Neural progenitor cell (in vitro differentiated cells): ENCODE measurements at places on chromosomes 13 and 19. TPM values are rescaled to one million over a fixed set of nuclear protein-coding genes. Genes with fewer than 3 reads are reported as not detected.
A peak's percentile ranks its signal among the peaks of the same experiment; 100 is the strongest.

- DNase-seq = no peak
Measured at GRCh38 chr13:32384702-32385101, 43.2 kb downstream of the N4BP2L1 start.

DNA sequence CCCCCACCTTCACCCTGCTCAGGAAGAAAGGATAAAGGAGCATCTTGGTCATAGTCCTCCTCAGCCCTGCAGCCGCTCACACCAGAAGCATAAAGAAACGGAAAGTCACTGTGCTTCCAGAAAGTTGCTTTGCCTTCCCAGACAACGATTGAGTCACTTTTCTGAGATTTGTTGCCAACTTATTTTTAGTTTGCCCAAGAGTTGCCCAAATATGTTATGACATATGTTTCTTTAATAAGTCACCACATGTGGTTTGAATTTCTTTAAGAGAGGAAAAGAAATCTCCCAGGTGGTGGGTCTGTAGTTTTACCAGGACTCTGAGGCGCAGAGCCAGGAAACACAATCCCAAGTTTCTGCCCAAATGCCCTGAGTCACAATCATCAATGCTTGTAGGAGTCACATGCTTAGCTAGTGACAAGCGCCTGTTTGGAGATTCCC, 63.4 kb upstream of the LRCH1 start:
- DNase-seq = peak; percentile 18

DNA sequence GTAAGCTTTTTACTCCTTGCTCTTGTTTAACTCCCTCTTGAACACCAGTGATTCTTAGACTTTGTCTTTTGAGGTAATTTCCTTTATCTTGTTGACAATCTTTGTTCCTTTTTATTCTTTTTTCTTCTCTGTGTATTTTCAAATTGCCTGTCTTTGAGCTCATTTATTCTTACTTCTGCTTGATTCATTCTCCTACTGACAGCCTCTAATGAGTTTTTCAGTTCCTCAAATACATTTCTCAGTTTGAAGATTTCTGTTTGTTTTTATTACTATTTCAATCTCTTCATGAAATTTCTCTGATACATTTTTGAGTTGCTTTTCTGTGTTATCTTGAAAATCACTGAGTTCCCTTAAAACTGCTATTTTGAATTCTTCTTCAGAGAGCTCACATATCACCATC, 154.1 kb downstream of the ATP8A2 start:
- DNase-seq = no peak

The GPR12 gene
- total RNA-seq = not detected in 2 replicates

- DNase-seq = peak; percentile 93
Measured at GRCh38 chr19:4456843-4457653, 546 bp downstream of the UBXN6 start.

The ZNF582 gene
- total RNA-seq = 2.5 and 4.0 TPM in 2 replicates

The FCHO1 gene
- 15.5 and 29.8 TPM in 2 replicates for total RNA-seq

GRCh38 chr19:27733551-27734266, 1479.2 kb downstream of the UQCRFS1 start:
- no peak for DNase-seq

GRCh38 chr13:52738719-52739467, 727 bp downstream of the CNMD start:
- peak; percentile 87 for DNase-seq

The ZNF763 gene
- 10.0 and 17.7 TPM in 2 replicates for total RNA-seq

DNA sequence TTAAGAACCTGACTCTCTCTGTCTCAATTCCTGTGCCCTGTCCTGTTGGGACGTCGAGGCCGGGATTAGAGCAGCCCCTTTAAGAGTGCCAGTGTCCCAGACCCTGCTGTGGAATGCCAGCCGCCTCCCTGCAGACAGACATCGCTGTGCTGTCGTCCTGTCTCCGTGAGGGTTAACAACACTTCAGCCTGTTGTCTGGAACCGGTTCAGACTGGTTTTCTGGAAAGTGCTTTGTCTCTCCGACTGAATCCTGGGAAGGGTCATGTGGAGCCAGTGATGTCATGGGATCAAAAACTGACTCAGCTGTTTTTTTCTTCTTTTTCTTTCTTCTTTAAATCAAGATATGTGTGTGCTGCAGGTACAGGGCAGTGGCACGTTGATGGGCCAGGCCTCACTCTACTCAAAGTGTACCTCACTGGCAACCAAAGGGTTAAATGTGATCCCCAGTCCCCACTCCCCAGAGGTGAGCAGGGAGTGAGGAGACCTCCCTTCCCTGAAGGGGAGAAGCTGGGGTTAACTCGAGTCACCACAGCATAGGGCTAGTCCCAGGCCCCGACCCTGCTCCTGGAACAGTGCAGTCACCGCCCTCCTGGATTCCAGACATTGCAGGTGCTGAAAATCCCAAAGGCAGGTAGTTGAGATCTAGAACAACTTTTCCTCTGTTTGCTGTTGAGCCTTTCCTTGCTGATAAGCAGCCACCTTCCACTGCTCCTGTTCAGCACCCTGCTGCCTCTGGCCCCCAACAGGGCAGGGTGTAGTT, 50.8 kb downstream of the TSSK6 start:
- peak; percentile 83 for DNase-seq

DNA sequence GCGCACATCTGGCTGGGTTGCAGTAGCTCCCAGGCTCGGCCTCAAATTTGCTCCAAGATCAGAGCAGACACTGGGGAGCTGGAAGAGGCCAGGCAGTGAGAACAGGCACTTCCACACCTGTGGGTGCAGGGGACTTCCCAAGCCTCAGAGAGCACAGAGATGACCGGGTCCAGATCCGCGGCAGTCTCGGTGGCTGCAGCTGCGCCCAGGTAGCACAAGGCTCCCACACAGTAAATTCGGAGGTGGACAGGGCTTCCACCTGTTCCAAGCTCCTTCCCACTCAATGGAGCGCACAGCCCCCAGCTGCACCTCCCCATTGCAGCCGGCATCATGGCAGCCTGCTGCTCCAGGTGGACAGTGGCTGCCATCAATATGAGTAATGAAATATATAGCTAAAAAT, 1417.4 kb upstream of the SLC10A2 start:
- no peak for DNase-seq

DNA sequence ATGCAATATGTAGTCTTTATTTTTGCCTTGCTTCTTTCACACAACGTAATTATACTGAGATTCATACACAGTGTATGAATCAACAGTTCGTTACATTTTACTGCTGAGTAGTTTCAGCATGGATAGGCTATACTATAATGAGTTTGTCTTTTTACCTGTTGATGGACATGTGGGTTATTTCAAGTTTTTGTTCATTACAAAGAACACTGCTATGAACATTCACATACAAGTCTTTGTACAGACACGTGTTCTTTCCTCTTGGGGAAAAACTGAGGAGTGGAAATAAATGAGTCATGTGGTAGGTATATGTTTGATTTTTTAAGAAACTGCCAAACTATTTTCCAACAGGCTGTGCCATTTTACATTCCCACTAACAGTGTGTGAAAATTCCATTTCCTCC, 35.1 kb downstream of the ENOX1 start:
- DNase-seq = no peak

The NTN5 gene
- total RNA-seq = 0.87 TPM in 1 of 2 replicates, not detected in the other

DNA sequence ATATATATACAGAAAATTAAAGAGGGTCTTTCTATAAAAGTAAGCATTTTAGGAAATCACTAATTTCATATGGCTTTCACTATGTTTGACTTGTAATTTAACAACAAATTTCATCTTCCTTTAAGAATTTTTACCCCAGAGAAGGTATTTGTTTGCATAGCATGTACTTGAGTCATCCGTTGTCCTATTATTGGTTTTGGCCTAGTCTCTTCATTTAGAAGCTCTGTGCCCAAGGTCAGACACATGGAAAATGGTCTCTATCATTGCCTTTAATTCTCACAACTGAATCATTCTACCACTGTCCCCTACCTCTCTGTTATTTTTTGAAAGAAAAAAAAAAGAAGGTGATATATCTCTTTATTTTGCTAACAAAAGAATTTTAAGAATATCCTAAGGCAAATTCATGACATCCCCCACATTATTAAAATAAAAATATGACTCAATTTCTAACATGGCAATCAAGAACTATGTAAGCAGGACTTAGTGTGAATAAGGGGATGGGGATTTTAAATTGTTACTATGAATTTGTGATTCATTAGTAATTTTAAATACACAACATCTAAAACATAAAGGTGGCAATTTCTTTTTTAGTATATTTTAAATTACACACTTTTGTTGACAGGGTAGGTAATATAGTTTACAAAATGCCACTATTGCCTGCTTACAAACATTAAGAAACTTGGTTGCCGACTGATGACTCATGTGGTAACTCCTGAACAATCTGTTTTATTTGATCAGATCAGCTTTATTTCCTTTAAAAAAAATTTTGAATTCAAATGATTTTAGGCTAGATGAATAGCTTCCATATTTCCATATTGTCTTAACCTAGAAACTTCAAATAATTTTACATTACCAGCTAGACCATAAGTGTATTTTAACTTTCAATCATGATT, 13.9 kb downstream of the SLITRK5 start:
- no peak for DNase-seq

The ZNF99 gene
- total RNA-seq = not detected in 2 replicates

GRCh38 chr19:38700350-38700901, 43.8 kb downstream of the CAPN12 start:
- DNase-seq = no peak

- no peak for DNase-seq
Measured at GRCh38 chr19:34722353-34722752, 11.7 kb upstream of the ZNF181 start.

DNA sequence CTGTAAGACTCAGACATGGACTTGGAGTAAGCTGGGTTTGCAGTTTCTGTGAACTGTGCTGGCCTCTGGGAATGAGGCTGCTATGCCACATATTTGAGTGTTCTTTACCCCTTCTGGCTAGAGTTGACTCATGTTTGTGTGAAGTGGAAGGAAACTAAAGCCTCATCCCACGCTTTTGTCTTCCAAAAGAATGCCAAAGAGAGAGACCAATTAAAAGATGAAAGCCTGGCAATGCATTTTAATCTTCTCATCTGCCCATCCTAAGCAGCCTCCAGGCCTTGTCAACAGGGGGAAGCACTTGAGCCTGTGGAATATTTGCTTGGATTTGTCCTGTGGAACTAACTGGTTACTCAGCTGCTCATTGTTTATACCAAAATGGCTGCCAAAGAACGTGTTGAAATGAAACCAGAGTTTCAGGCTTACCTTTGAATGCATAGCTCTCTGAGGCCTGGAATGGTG, 49.1 kb downstream of the LMO7 start:
- peak; percentile 49 for DNase-seq

- DNase-seq = no peak
Measured at GRCh38 chr19:16459680-16460079, 12.1 kb downstream of the EPS15L1 start.

DNA sequence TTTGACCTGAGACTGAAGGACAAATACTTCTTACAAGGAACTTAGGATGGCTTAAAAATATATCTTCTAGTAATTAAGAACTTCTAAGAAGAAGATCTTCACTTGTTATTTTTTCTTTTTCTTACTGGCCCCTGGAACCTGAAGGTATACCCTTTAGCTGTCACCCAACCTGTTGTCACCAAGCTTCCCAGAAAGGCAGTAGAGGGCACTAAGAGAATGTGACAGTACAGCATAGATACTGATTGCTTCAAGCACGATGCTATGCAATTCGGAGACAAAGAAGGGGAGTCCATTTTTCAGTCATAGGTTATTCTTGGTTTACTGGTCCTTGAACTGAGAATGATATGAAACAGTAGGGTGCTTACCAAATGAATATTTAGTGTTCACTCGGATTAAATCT, 208.3 kb upstream of the PCDH9 start:
- peak; percentile 49 for DNase-seq

The S1PR5 gene
- 0.15 and 1.1 TPM in 2 replicates for total RNA-seq

DNA sequence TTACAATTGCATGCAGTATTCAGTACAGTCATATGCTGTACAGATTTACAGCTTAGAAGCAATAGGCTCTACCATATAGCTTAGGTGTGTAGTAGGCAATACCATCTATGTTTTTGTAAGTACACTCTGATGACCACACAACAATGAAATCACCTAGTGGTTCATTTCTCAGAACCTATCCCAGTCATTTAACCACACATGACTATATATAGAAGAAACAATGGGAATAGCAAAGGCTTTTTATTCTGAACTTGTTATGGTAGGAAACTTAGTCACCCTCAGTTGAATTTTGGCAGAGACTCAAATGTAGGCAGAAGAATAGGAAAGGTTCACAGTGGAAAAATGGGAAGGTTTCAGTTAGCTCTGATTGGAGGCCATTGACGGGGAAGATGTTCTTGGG, 1075.1 kb upstream of the MIR17HG start:
- DNase-seq = no peak

DNA sequence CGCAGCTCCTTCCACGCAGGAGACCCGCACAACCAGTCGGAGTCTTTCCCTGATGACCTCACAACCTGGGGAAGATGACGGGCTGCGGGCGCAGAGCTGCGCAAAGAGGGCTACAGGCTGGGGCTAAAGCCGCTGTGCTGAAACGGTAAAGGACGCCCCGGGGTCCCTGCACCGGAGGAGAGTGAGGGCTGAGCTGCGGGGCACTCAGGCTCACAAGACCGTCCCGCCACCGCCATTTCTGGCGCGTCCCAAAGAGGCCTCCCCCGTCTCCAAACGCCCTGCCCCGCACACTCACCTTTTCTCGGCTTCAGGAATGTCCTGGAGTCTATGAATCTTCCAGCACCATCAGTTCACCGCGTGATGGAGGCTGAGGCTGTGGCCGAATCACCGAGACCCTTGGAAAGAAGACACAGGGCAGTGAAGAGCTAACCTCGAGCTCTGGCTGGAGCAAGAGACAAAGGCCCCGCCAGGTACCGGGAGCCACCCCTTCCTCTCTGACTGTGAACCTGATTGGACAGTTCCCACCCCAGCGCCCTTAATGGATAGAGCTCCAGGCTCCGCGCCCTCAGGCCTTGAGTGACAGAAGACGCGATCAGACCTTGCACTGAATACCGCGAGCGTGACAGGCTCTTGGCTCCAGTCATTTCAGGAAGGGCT, 41.8 kb upstream of the ZNF429 start:
- peak; percentile 90 for DNase-seq

The ATP8B3 gene
- 0.06 and 1.5 TPM in 2 replicates for total RNA-seq

The IGSF23 gene
- not detected in 2 replicates for total RNA-seq

GRCh38 chr19:10001899-10002298, 8.4 kb downstream of the COL5A3 start:
- peak; percentile 17 for DNase-seq

- no peak for DNase-seq
Measured at GRCh38 chr19:1177322-1178114, 3.5 kb upstream of the SBNO2 start.
